Stimulated activated CD8-positive, alpha-beta memory T cell treated with anti-CD3 and anti-CD28 coated beads, Interleukin-15, amount 100 ng/mL, for 4 hours (primary cell): ENCODE measurements at places on chromosomes 7 and 10.

DNA sequence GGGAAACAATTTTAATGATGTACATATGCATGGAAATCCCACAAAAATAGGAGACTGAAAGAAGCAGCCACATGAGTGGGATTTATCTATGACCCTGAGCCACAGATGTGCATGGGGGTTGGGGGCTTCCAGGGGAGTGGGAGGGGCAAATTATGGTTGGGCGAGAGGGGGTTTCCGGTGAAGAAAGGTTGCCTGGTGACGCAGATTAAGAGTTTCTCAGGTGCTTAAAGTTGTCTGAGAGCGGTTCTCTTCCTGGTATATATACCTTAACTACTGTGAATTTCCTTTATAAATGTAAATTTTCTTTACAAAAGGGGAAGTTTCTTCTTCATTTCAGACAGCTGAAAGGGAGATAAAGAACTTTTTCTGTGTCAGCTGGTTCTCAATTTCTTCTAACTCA is 273.6 kb upstream of the PITRM1 start:
- DNase-seq: no peak

- DNase-seq: no peak
These were observed 478.7 kb downstream of the CALN1 start for GRCh38 chr7:71933426-71933825.

DNA sequence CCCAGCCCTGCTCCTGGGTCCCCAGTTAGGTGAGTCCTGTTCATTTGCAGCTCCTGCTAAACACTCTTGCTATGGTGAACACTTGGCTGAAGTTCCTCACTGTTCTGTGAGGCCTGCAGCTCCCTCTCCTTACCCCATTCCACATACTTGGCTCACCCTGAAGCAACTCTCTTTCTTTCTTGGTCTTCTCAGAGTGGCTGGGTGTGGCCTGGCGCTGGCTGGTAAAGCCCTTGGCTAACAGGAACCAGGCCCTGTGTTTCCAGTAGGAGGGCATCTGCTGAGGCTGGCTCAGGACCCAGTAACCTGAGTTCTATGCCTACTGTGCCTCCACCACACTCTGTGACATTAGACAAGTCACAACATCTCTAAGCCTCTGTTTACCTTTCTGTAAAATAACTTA is 53.1 kb upstream of the COL13A1 start:
- no peak for DNase-seq

DNA sequence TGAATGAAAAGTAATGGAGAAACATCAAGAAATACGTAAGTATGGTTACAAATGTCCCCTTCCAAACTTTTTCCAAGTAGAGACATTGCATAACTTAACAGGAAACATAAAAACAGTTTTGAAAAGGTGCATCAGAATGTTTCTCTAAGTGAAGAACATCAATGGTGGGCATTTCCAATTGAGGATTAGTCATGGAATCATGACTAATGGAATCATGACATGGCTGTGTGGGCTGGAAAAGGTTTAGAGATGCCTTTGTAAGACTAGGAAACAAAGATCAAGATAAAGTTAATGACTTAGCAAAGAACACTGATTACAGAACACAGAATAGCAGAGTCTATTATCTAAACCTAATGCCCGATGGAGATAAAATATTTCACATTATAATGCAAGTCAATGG is 272.0 kb downstream of the HPSE2 start:
- no peak for DNase-seq

- DNase-seq: no peak
These were observed 386.1 kb upstream of the COBL start for GRCh38 chr7:51702673-51703072.

DNA sequence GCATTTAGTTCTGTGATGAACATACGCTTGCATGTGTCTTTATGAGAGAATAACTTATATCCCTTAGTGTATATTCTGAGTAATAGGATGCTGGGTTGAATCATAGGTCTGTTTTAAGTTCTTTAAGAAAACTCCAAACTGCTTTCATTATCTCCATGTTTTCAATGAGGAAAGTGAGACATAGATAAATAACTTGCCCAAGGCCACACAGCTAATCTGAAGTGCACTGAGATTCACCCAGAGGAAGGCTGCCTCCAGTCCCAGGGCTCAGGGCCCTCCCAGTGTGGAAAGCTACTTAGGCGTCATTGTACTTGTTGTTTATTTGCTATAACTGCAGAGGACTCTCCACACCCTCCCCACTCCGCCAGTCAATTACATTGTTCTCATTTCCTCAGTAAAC is 126.7 kb downstream of the INHBA start:
- DNase-seq: no peak

DNA sequence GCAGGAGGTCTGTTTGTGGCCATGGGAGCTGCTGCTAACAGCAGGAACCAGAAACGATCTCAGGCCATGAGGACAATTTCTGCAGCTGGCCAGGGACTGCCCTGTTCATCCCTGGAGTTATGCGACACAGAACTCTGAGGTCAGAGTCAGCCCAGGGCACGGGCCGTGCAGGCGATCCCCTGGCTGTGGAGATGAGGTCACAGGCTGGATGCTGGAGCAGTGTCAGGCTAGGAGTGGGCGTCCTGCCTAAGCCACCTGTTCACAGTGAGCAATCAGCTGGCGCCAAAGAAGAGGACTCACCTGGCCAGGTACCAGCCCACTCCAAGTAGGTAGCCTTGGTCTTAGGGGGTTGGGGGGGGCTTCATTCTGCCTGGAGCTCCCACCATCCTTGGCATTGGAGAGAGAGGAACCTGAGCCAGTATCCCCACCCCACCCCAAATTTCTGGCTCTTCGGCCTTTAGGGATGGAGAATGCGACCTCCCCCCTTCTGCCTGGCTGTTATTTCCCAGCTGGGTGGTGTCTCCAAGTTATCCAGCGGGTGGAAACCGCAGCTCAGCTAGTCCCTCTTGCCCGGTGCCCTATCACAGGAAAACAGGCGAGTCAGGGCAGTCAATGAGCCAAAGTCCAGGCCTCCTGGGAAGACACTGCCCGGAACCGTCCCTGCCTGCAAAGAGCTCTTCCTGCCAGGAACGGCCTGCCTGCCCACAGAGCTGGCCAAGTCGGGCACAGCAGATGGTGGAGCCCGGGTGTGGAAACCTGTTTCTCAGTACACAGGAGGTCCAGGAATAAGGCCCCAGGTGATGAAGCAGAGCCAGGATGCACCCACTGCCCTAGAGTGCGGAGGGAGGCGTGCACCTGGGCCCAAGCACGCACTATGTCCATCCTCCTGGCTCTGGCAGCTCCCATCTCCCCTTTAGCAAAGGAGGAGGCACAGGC is 1.8 kb upstream of the TTYH3 start:
- DNase-seq: no peak

- no peak for DNase-seq
These were observed 39.9 kb downstream of the KIF20B start for GRCh38 chr10:89741126-89741762.

DNA sequence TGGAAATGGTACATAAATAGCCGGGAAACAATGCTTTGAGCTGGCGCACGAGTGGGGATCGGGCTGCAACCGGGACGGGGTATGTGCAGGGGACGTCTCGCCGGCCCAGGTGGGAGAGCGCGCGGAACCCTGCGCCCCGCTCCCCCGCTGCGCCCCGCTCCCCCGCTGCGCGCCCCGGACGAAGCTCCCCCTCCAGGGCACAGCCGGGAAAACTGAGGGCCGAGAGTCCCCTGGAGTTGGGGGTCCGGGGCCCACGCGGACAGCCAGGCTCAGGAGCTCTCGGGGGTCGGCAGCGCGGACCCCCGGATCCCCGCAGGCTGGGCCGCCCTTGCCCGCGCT is 514 bp downstream of the RADIL start:
- no peak for DNase-seq

DNA sequence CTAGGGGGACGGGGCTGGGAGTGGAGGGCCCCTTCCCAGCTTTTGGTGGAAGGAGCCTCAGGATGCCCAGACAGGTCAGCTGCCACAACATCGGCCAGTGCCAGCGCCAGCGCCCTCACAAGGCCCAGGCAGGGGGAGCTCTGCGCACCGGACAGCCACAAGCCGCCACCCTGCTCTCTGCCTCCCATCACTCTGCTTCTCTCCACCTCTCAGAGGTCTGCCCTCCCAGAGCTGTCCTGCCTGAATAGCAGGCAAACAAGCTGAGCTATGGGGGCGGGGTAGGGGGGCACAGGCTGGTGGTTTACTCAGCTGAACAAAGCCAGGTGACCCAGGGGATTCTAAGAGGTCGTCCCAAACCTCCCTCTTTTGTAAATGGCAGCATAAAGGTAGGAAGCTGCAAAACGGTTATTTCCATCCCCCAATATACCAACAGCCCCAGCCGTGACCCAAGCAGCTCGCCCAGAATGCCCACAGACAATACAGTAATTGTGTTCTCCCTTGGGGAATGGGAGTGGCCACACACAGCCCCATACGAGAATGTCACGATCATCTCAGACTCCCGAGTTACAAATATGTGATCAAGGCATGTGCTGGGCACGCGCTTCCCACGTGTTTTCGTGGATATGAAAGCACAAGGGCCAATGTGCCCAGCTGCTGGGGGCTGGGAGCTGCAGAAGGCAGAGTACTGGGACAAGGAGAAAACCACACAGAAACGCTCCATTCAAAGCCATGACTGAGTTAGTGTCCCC is 19.7 kb downstream of the FAM53B start:
- DNase-seq: no peak

DNA sequence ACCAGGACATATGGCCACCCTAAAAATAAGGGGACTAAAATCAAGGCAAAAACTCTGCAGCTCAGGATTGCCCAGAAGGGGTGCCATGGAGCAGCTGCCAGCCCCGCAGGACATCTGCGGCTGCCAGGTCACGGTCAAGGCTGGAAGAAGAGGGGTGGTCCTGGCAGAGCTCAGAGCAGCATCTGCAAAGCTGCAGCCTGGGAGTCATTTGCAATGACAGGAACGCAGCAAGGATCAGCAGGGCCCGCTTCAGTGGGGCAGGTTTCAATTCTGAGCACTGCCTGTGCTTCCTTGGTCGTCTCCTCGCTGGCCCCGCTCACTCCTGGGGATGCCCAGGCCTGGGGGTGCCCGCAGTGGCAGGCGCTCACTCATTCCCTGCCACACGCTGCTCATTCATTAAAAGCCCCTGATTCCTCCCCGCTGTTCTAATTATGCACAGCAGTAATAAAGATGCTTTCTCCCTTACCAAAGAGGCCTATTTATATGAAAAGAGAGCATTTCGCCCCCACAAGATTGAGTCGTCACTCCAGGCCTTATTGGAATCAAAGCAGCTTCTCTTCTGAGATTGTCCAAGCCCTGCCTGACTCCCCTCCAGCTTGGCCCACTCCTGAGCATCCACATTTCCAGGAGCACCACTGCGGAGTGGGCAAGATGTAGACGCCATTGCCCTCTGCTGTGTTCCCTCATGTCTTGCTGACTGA is 4.6 kb downstream of the HSPA12A start:
- DNase-seq: no peak

- no peak for DNase-seq
These were observed 46.2 kb downstream of the ICA1 start for GRCh38 chr7:8215648-8216333.

DNA sequence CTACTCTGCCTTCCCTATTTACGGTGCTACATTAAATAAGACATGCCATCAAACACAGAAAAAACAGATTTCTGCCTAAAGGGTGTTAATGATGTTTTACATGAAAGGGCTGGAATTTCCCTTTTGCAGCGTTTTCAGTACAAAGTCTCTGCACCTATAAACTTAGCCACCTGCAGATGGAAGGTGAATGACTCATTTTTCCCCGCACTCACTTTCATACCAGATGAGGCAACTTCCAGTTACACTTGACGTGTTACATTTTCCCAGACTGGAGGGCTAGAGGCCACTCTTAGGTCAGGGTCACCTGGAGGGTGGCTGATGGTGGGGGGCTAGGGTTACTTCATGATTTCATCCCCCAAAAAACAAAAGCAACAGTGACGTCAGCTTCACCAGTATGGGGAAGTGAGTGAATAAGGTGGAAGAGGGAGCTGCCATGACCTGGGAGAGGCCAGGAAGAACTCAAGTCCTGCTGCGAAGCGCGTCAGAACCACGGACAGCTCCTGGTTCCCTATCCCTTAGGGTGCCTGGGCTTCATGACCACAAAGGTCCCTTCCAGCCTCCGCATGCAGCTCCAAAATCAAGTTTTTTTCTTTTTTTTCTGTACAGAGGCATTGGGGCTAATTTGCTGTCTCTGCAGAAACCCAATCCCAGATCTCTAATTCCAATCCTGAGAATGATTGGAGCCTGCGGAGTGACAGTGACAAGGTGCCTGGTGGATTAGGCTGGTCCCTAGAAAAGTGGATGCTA is 94.0 kb downstream of the ADARB2 start:
- DNase-seq: no peak

DNA sequence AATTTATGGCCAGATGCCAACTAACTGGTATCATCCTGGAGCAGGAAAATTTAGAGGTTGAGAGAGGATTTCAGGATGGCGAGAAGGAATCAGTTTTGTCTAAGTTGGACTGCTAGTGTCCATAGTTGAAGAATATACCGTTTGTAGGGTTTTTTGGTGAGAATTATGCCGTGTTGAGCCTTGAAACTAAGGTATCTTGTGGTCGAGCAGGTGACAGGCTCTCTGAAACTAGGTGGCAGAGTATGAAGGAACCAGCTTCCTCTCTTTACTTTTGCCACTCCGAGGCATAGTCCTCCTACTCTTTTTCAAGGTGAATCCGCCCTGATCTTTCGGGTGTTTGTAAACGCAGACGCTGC is 9.7 kb downstream of the MDFIC start:
- no peak for DNase-seq

DNA sequence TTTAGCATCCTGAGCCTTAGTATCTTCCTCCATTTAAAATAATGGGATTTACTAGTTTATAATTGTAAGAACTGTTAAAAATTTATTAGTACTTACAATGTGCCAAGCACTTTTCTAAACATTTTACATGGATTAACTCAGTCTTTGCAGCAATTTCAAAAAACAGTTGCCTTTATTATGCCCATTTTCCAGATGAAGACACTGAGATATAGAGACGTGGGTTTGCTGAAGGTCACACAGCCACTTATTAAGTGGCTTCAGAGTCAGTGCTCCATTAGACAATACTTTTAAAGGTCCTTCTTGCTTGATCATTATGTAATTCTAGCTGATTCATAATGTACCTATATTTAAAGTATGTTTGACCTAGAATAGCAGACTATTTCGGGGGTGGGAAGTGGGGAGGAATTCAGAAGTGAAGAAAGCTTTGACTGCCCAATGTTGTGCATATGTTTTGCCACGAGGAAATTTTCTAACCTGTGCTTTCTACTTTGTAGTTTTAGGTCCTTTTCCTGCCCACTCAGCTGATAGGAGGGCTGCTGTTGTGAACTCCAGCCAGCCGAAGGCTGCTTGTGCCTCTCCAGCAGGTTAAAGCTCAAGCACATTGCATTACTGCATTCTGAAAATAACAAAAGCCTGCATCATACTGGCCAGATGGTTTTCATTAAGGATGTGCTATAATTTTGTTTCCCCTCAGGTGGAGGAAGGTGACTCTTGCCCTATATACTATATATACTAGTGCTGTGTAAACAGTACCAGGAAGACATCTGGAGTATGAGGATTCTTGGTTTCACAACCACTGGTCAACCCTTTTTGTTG is 4.3 kb downstream of the PLEKHA8 start:
- DNase-seq: no peak

GRCh38 chr10:14775656-14776055 is 959 bp upstream of the FAM107B start:
- DNase-seq: no peak

DNA sequence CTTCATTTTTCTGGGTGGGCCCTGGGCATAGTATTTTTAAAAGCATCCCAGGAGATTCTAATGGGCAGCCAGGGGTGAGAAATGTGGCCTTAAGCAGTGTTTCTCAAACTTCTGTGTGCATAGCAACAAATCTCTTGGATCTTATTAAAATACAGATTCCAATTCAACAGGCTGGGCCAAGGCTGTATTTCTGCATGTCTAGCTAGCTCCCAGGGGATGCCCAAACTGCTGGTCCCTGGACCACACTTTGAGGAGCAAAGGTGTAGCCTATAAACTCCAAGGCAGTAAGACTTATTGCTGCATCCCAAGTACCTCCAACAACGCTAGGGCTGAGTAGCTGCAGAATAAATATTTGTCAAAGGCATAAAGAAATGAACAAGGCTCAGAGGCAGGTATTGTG is 292.9 kb upstream of the ZMIZ1 start:
- no peak for DNase-seq
